Transverse colon (tissue), 4 donors: ENCODE measurements at places on chromosomes 2 and 18. TPM values are rescaled to one million over a fixed set of nuclear protein-coding genes. Genes with fewer than 3 reads are reported as not detected.
A peak's percentile ranks its signal among the peaks of the same experiment; 100 is the strongest.

- DNase-seq, result no peak
- H3K4me3 ChIP-seq, result no peak overlapping the region
- no peaks in the 10 kb centered on the region for H3K36me3 ChIP-seq
- H3K27ac ChIP-seq, result no peak overlapping the region
- H3K4me1 ChIP-seq, result peaks cover 9% of the 10 kb centered on the region
- no peaks in the 10 kb centered on the region for H3K27me3 ChIP-seq
Measured at GRCh38 chr2:98907966-98908905, 27.8 kb downstream of the CRACDL start.

DNA sequence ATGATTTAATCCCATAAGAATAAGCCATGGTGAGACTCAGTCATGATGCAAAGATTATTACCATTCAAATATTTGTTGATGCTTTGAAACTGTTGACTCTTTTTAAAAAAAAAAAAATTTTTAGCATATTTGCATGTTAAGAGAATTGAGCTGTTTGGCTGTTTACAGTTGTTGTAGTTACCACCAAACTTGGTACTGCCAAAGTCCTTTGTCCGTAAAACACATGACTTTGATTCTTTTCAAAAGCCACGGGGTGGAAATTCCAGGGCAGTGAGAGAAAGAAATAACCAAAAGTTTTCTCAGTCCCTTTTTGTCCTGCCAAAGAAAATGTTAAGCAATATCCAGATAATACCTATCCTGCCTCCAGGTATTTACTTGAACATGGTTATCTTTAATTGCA lies 474.8 kb downstream of the METTL4 start:
- H3K4me1 ChIP-seq, result no peaks in the 10 kb centered on the region
- H3K36me3 ChIP-seq, result no peaks in the 10 kb centered on the region
- no peaks in the 10 kb centered on the region for H3K27me3 ChIP-seq
- no peak overlapping the region for H3K27ac ChIP-seq

DNA sequence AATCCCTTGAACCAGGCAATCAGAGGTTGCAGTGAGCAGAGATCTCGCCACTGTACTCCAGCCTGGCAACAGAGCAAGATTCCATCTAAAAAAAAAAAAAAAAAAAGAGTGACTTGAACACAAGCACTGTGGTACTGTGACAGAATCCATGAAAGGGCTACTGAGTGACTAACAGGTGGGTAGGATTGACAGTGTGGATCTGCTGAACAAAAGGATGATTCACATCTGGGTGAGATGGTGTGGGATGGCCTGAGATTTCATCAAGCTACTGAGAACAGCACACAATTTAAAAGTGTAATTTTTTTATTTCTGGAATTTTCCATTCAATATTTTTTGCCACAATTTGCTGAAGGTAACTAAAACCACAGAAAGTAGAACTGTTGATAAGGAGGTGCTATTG lies 13.3 kb upstream of the SP3 start:
- no peak overlapping the region for H3K27ac ChIP-seq
- H3K27me3 ChIP-seq, result no peaks in the 10 kb centered on the region
- no peak for DNase-seq
- H3K4me3 ChIP-seq, result no peak overlapping the region
- no peaks in the 10 kb centered on the region for H3K36me3 ChIP-seq

GRCh38 chr2:40760071-40760666 lies 308.3 kb upstream of the SLC8A1 start:
- peaks cover 8% of the 10 kb centered on the region for H3K4me1 ChIP-seq
- H3K27ac ChIP-seq, result no peak overlapping the region
- no peaks in the 10 kb centered on the region for H3K27me3 ChIP-seq
- H3K4me3 ChIP-seq, result no peak overlapping the region
- no peaks in the 10 kb centered on the region for H3K36me3 ChIP-seq

DNA sequence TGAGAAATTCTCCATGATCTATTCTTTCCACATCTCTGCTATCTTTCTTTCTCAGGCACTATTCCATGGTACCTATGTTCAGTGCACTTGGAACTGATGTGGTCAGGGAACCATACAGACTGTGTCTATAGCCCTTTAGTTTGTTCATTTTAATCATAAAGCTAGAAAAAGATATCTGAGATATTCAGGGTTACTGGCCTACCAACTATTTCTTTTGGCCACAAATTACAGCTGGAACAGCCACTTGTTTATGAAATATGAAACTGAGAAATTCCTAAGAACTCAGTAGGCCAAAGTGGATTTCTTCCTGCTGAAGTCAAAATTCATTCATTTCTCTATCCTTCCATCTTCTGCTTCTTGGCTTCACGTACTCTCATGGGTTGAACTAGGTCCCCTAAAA lies 22.8 kb upstream of the LYPD1 start:
- H3K4me3 ChIP-seq, result no peak overlapping the region
- H3K27me3 ChIP-seq, result no peaks in the 10 kb centered on the region
- H3K36me3 ChIP-seq, result no peaks in the 10 kb centered on the region

DNA sequence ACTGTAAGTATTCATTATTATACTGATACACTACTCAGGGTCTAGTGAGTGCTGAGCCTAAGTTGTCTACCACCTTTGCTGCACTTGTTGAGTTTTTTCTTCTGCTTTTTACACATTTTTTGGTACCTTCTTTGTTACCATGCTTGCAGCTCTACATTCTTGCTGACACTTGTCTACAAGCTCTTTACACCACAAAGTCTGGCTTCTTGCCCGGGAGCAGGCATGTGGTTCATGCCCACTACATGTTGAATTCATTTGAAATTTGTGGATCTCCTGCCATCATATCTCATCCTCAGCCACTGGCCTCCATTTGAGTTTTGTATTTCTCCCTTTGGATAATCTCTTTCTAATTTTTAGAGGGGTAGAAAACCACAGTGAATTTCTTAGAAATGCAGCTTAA lies 29.9 kb downstream of the IL18R1 start:
- H3K27ac ChIP-seq, result no peak overlapping the region
- H3K4me3 ChIP-seq, result no peak overlapping the region
- no peaks in the 10 kb centered on the region for H3K36me3 ChIP-seq
- H3K27me3 ChIP-seq, result no peaks in the 10 kb centered on the region

GRCh38 chr2:181203412-181203811 lies 223.0 kb downstream of the UBE2E3 start:
- no peaks in the 10 kb centered on the region for H3K36me3 ChIP-seq
- no peaks in the 10 kb centered on the region for H3K27me3 ChIP-seq
- no peak overlapping the region for H3K27ac ChIP-seq
- DNase-seq, result no peak

GRCh38 chr18:907115-907884 lies 2.6 kb downstream of the ADCYAP1 start:
- DNase-seq, result no peak
- no peaks in the 10 kb centered on the region for H3K36me3 ChIP-seq
- H3K4me3 ChIP-seq, result peak overlapping the region; percentile 12
- H3K27me3 ChIP-seq, result peaks cover 100% of the 10 kb centered on the region
- no peak overlapping the region for H3K27ac ChIP-seq

DNA sequence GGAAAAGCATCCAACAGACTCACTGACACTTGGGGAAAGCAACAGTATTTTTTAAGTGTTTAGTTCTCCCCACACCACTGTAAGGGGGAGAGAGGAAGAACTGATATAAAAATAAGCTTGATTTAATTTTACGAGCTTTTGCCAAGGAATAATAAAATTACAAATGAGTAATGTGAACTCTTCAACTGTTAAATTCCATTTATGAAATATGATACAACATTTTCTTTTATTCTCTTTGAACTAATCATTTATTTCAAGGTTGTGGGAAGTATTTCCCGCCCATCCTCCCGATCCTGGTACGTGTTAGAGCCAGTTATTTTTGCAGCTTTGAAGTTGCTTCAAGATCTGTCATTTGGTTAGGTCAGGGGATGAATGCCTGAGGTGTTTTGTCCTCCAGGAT lies 35.2 kb downstream of the WDPCP start:
- no peak overlapping the region for H3K27ac ChIP-seq
- no peaks in the 10 kb centered on the region for H3K27me3 ChIP-seq
- H3K4me1 ChIP-seq, result no peaks in the 10 kb centered on the region
- H3K4me3 ChIP-seq, result no peak overlapping the region
- DNase-seq, result no peak
- no peaks in the 10 kb centered on the region for H3K36me3 ChIP-seq

- DNase-seq, result no peak
- H3K4me1 ChIP-seq, result no peaks in the 10 kb centered on the region
- no peak overlapping the region for H3K4me3 ChIP-seq
- no peak overlapping the region for H3K27ac ChIP-seq
Measured at GRCh38 chr18:49837889-49838288, 24.6 kb upstream of the ACAA2 start.

GRCh38 chr2:174343343-174343622 lies 8.5 kb downstream of the SP9 start:
- H3K27me3 ChIP-seq, result peaks cover 83% of the 10 kb centered on the region
- no peaks in the 10 kb centered on the region for H3K36me3 ChIP-seq
- no peak overlapping the region for H3K4me3 ChIP-seq
- DNase-seq, result no peak
- H3K27ac ChIP-seq, result no peak overlapping the region

ASXL3 gene
- total RNA-seq, result 2.5 TPM

TSPYL6 gene
- total RNA-seq, result not detected

POTEI gene
- total RNA-seq, result not detected

NDUFS1 gene
- total RNA-seq, result 67.7 TPM

ALPG gene
- total RNA-seq, result not detected

TBR1 gene
- not detected for total RNA-seq

TCF7L1 gene
- total RNA-seq, result 0.75 TPM

TLK1 gene
- 76.3 TPM for total RNA-seq

PCARE gene
- total RNA-seq, result not detected
